ENCODE measurements at places on chromosomes 6 and 20.

- DNase-seq = no peak
Observed at GRCh38 chr20:17533396-17533795, 2.2 kb upstream of the BFSP1 start.

- DNase-seq = no peak
Observed at GRCh38 chr6:157982563-157983405, 1.1 kb downstream of the SYNJ2 start.

- no peak for DNase-seq
Observed at GRCh38 chr6:11258260-11259237, 26.1 kb upstream of the NEDD9 start.

- no peak for DNase-seq
Observed at GRCh38 chr6:4567141-4567540, 209.1 kb upstream of the CDYL start.

GRCh38 chr6:114712129-114712662 is 369.4 kb upstream of the HS3ST5 start:
- DNase-seq = no peak

GRCh38 chr6:38323216-38323615 is 316.5 kb downstream of the BTBD9 start:
- no peak for DNase-seq

DNA sequence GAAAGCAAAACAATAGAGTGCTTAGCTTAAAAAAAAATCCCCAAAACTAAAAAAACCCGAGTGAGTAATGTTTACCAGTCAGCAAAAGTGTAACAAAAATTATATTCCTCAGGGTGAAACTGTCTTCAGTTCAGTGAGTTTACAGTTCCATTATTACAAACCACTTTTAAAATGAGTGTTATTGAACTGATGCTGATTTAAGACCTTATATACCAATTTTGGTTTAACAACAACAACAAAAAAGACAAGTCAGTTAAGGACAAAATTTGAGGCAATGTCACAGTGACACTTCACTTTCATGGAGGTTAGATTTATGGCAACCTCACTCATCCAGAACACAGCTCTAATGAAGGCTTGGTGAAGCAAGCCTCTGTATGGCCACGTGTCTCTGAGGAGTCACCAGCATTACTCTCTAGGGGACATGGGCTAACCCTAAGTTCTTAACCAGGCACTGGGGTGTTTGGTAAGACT is 630.8 kb downstream of the PHF3 start:
- DNase-seq = no peak

DNA sequence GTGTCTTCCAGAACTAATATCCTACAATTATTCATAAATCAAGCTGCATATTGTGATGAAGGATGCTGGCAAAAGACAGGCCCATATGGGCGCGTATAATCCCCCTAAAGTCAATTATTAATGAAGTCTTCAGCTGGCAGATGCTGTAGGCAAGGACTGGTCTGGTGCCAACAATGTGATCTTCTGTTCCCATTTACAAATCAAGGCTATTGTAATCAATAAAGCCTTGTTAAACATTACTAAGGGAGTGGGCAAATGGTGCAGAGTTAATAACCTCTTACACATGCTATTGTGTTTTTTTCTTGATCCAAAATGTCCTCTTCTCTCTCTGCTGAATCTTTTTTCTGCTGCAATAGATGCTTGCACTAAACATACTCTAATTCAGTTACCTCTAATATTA is 119.0 kb downstream of the ALDH8A1 start:
- no peak for DNase-seq

DNA sequence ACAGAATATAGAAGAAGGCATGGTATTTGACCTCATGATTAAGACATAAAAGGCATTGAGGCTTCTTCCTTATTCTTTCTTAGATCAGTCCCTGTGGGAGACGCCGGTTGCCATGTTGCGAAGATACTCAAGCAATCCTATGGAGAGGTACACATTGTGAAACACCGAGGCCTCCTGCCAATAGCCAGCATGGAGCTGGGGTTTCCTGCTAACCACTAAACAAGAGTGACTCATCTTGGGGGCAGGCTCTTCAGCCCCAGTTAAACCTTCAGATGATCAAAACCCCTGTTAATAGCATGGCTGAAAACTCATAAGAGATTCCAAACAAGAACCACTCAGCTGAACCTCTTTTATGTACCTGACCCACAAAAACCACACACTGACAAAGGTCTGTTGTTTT is 478.8 kb downstream of the CD83 start:
- no peak for DNase-seq

- no peak for DNase-seq
Observed at GRCh38 chr6:136532030-136532429, 18.2 kb downstream of the MAP7 start.

- no peak for DNase-seq
Observed at GRCh38 chr6:129889580-129889979, 28.5 kb upstream of the TMEM244 start.

- DNase-seq = no peak
Observed at GRCh38 chr6:3260772-3261517, 2.2 kb downstream of the PSMG4 start.
